PC-3 (cell line): ENCODE measurements at places on chromosomes 7 and 10.
A peak's percentile ranks its signal among the peaks of the same experiment; 100 is the strongest.

- no peak for DNase-seq
- no peaks in the 10 kb centered on the region for H3K36me3 ChIP-seq
- H3K27me3 ChIP-seq = no peaks in the 10 kb centered on the region
- no peak overlapping the region for H3K4me3 ChIP-seq
These were observed 5.7 kb downstream of the KIAA1549 start for GRCh38 chr7:138975343-138976104.

- DNase-seq = no peak
- H3K4me3 ChIP-seq = no peak overlapping the region
- no peak overlapping the region for H3K27ac ChIP-seq
These were observed 712.2 kb upstream of the GALNT17 start for GRCh38 chr7:70419526-70420380.

GRCh38 chr7:129376076-129376777 is 58.0 kb upstream of the STRIP2 start:
- no peak overlapping the region for H3K27ac ChIP-seq
- no peaks in the 10 kb centered on the region for H3K4me1 ChIP-seq
- no peaks in the 10 kb centered on the region for H3K27me3 ChIP-seq
- no peak overlapping the region for H3K4me3 ChIP-seq
- DNase-seq = peak; percentile 71

- no peaks in the 10 kb centered on the region for H3K36me3 ChIP-seq
- no peaks in the 10 kb centered on the region for H3K27me3 ChIP-seq
- DNase-seq = no peak
- no peak overlapping the region for H3K27ac ChIP-seq
- peaks cover 17% of the 10 kb centered on the region for H3K4me1 ChIP-seq
These were observed 202.6 kb downstream of the MDFIC start for GRCh38 chr7:115124409-115124939.

GRCh38 chr10:126398924-126399323 is 10.6 kb upstream of the ADAM12 start:
- H3K4me1 ChIP-seq = peaks cover 25% of the 10 kb centered on the region
- H3K27ac ChIP-seq = no peak overlapping the region
- no peaks in the 10 kb centered on the region for H3K27me3 ChIP-seq
- no peak overlapping the region for H3K4me3 ChIP-seq
- H3K36me3 ChIP-seq = no peaks in the 10 kb centered on the region

- no peak overlapping the region for H3K4me3 ChIP-seq
- DNase-seq = no peak
- H3K36me3 ChIP-seq = no peaks in the 10 kb centered on the region
- no peaks in the 10 kb centered on the region for H3K27me3 ChIP-seq
These were observed 25.3 kb downstream of the FRMPD2 start for GRCh38 chr10:48249004-48249762.

DNA sequence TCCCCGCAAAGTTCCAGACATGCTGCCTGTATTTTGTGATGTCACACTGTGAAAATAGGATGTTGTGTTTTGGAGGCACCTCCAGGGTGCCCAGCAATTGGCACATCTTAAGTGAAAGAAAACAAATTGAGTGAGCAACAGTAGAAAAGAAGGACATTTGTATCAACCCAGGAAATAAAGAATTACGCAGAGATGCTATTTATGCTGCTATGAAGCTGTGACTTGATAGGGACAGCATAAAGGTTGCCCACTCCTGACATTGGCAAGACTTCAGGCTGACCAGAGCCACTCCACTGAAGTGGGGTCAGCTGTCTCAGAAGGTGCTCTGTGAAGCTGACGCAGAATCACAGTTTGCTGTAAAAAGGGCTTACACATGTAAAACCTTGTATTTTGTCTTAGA is 729.9 kb upstream of the GALNT17 start:
- H3K4me3 ChIP-seq = no peak overlapping the region
- no peaks in the 10 kb centered on the region for H3K36me3 ChIP-seq

DNA sequence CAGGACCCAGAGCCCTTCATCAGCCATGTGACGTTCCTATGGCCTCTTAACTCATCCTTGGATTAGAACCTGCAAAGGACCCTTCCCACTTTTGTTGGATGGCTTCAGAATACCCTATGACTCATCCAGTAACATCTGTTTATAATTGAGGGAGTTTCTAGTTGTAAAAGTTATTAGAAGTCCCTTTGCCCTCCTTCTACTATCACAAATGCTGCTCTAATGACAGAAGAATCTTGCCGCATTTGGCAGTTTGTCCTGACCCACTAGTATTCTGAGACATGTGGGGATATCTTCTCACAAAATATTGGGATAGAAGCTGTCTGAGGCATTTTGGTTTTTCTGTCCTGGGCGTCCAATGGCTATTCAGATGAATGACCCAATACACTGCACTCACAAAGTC is 251.8 kb upstream of the TMEM72 start:
- H3K27ac ChIP-seq = no peak overlapping the region
- H3K36me3 ChIP-seq = no peaks in the 10 kb centered on the region
- peaks cover 9% of the 10 kb centered on the region; the same call in 1 of the 2 replicates for H3K4me1 ChIP-seq
- H3K27me3 ChIP-seq = no peaks in the 10 kb centered on the region
- DNase-seq = no peak

DNA sequence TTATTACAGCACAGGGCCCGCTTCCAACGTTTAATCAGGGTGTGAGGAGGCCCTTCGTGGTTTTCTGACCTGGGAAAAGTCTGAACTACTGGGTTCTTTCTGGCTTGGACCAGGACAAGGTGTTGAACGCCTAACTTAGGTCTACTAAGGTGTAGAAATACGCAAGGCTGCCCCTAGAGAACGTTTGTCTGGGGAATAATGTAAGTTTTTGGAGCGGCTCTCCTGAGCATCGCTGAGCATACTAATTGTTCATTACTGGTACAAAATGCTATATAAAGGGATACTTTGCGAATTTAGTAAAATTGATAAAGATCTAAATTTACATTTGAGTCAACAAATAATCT is 32.4 kb upstream of the TOMM7 start:
- H3K4me3 ChIP-seq = peak overlapping the region; percentile 87
- H3K4me1 ChIP-seq = peaks cover 44% of the 10 kb centered on the region
- peak overlapping the region; percentile 79 for H3K27ac ChIP-seq
- H3K27me3 ChIP-seq = no peaks in the 10 kb centered on the region
- peaks cover 10% of the 10 kb centered on the region; the same call in 1 of the 2 replicates for H3K36me3 ChIP-seq

- H3K4me1 ChIP-seq = peaks cover 6% of the 10 kb centered on the region; the same call in 1 of the 2 replicates
- no peak for DNase-seq
- no peaks in the 10 kb centered on the region for H3K27me3 ChIP-seq
- no peak overlapping the region for H3K4me3 ChIP-seq
- H3K36me3 ChIP-seq = no peaks in the 10 kb centered on the region
These were observed 72.6 kb downstream of the PARP12 start for GRCh38 chr7:139990142-139990535.

DNA sequence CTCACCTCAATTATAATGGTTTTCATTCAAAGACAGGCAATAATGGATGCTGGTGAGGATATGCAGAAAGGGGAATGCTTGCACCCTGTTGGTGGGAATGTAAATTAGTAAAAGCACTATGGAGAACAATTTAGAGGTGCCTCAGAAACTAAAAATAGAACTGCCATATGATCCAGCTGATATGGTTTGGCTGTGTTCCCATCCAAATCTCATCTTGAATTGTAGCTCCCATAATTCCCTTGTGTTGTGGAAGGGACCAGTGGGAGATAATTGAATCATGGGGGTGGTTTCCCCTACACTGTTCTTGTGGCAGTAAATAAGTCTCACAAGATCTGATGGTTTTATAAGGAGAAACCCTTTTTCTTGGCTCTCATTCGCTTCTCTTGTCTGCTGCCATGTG is 87.7 kb downstream of the TES start:
- H3K27ac ChIP-seq = no peak overlapping the region
- H3K4me1 ChIP-seq = no peaks in the 10 kb centered on the region
- H3K36me3 ChIP-seq = no peaks in the 10 kb centered on the region; the same call in 1 of the 2 replicates
- no peaks in the 10 kb centered on the region for H3K27me3 ChIP-seq
- H3K4me3 ChIP-seq = no peak overlapping the region

DNA sequence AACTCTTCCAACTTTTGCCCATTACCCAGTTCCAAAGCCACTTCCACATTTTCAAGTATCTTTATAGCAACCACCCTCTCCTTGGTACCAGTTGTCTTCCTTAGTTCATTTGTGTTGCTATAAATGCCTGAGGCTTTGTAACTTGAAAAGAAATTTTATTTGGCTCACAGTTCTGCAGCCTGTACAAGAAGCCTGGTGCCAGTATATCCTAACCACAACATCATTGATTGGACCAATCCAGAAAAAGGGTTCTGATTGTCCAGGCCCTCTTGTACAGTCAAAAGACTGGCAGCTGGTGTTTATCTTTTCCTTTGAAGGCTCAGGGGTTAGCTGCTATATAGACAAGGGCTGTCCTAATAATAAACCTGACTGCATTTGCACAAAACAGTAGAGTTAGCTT is 21.1 kb upstream of the ABCC2 start:
- H3K27me3 ChIP-seq = no peaks in the 10 kb centered on the region
- no peak overlapping the region for H3K27ac ChIP-seq
- DNase-seq = no peak
- H3K4me1 ChIP-seq = no peaks in the 10 kb centered on the region
